Progenitor cell of endocrine pancreas (in vitro differentiated cells): ENCODE measurements at places on chromosomes 2 and 18.
A peak's percentile ranks its signal among the peaks of the same experiment; 100 is the strongest.

- no peak for DNase-seq
Observed at GRCh38 chr18:53947092-53947640, 277.3 kb downstream of the MBD2 start.

DNA sequence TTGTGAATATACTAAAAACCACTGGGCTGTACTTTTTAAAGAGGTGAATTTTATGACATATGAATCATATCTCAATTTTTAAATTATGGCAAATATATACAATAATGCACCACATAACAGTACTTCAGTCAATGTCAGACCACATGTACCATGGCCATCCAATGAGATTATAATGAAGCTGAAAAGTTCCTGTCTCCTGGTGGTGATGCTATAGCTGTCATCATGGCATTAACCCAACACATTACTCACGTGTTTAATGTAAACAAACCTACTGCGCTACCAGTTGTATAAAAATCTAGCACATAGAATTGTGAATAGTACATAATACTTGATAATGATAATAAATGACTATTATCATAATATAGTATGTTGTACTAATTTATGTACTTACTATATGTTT is 77.6 kb upstream of the ID2 start:
- no peak for DNase-seq

DNA sequence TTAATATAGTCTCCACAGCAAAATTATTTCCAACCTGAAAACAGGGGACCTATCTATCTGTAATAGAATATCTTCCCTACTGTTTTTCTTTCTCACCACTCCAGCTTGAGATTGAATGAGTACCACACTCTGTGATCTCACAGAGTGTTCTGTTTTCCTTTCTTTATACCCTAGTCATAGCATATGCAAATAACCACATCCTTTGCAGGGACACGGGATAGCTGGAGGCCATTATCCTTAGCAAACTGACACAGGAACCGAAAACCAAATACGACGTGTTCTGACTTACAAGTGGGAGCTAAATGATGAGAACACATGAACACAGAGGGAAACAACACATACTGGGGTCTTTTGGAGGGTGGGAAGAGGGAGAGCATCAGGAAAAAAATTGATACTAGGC is 224.7 kb downstream of the SLC8A1 start:
- no peak for DNase-seq

- DNase-seq, result no peak
Observed at GRCh38 chr2:100976645-100977391, 25.3 kb upstream of the RPL31 start.

DNA sequence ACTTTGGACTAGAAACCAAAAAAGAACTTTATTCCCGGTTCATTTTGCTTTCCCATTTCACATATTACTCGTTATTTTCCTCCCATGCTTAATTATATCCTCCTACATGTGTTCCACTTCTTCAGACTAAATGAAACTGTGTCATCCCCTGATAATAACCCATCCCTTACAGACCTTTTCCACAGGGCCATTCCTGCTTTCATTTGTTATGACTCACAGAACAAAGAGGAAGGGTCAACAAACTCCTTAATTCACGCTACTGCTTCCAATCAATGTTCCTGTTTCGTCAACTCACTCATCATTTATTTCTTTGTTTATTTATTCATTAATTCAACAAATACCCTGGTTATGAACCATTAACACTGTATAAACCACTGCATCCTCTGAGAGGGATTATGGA is 104.5 kb downstream of the ZEB2 start:
- DNase-seq, result no peak

DNA sequence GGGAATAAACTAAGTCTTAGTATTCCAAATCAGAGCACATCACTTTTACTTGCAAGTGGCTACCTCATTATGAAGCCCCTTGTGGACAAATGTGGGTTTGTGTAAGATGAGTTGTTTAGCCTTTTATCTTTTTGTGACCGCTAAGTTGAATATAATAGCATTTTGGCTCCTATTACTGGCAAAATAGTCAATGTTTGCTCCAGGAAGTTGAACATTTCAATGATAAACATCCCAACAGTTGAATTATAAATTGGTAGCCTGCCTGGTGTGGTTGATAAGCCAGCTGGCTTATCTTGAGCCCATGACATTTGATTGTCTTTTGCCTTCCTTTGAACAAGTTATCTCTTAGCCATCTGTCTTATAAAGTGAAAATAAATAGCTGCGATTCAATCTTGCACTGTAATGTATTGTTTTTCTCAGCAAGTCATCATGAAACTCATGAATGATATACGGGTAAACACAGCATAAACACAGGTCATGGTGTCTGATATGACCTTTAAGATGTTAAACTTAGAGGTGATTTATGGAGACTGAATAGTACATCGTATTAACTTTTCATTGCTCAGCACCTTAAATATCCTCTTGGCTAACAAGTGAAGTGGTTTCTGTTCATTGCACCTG is 338.4 kb downstream of the SOCS6 start:
- DNase-seq, result no peak

DNA sequence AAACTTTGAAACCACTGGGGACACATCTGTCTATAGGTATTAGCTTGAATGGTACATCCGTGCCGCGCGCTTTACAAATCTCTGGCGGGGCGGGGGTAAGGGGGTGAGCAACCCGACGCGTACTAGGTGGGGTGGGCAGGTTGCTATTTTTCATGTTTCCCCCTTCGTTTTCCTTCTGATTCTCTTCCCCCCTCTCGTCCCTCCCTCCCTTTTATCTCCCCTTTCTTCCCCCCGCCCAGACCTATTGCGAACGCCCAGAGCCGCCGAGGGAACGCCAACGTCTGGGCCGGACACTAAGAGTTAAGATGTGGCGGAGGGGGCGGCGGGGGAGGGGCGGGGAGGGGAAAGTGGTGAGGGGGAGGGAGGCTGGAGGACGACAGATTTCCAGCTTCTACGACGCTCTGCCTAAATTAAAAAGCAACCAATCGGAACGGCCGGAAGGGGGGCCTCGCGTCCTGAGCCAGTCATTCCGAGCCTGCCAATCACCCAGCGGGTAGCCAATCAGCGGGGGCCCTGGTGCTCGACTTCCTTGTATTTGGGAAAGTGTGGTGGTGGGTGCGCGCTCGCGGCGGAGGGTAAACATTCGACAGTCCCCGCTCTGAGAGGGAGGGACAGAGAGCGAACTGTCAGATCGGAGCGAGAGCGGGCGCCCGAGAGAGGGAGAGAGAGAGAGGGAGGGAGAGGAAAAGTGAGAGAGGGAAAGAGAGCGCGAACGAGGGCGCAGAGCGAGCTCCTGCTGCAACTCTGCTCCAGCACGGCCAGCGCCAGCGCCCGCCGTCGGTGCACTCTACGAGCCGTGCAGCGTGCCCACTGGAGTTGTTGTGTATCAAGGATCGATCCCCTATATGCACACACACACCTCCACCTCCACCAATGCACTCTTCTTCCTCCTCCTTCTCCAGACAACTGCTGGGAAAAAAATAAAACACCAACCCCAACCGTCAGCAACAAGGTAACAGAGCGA is at the start of gene POU3F3:
Gene POU3F3 (plus strand): TSS at position 582 of the 964 bp plus-strand sequence. CDS start 1,396 bp downstream, outside the sequence.
- no peak for DNase-seq

DNA sequence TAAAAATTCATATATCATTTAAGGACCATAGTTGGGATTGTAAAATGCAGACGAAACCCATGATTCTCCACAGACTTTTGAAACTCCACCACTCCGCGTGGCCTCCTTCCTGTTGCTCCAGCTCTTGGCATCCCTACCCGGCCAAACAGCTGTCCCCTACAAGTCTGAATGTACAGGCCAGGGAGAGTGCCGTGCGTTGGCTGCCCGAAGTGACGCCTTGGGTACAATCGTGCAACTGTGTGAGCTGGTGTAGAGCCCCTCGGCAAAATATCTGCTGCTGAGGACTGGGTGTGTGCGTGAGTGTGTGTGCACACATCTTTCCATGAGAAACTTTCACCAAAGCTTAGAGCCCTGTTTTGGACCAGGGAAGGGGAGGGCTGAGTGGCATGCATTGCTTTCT is 43.8 kb upstream of the ZNF516 start:
- DNase-seq, result no peak

- DNase-seq, result peak; percentile 3
Observed at GRCh38 chr2:239312081-239312511, 88.7 kb downstream of the HDAC4 start.
